ENCODE measurements at places on chromosomes 12 and 14.

GRCh38 chr14:87754520-87755223 lies 238.3 kb downstream of the GALC start:
- no peak for DNase-seq

DNA sequence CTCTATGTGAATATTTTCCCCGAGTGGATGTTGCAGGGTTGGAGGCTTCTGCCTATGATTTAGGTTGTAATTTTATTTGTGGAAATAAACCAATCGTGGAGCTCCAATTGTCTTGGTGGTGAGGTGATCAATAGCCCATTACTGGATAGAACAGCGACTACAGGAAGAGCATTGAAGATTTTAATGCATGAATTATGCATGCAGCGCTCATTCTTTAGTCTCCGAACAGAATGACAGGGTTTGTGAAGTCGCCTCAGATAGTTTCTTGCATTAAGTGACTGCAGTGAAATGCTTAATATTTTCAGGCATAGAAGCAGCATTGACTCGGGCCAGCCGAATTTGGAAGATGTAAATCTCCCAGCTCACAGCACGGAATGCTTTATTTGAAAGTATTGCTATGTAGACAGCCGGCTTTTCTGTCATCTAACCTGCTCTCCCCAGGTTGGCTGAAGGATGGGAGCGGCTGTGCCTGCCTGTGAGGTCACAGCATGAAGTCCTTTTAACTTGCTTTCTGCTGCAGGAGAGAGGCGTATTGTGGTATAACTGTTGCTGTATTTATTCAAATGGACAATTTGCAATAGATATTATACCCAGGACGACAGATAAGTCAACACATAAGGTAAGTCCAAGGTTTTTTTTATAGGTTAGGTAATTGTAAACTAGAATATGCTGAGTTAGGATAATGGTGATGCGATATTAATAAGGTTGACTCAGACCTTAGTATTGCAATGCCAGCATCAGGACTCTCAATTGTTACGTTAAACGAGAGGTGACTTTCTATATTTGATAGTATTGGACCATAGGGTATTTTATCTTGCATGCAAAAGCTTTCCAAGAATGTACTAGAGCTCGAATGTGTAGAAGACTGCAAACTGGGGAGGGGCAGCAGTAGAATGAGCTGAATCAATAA lies 135.7 kb downstream of the CNTN1 start:
- DNase-seq: no peak

DNA sequence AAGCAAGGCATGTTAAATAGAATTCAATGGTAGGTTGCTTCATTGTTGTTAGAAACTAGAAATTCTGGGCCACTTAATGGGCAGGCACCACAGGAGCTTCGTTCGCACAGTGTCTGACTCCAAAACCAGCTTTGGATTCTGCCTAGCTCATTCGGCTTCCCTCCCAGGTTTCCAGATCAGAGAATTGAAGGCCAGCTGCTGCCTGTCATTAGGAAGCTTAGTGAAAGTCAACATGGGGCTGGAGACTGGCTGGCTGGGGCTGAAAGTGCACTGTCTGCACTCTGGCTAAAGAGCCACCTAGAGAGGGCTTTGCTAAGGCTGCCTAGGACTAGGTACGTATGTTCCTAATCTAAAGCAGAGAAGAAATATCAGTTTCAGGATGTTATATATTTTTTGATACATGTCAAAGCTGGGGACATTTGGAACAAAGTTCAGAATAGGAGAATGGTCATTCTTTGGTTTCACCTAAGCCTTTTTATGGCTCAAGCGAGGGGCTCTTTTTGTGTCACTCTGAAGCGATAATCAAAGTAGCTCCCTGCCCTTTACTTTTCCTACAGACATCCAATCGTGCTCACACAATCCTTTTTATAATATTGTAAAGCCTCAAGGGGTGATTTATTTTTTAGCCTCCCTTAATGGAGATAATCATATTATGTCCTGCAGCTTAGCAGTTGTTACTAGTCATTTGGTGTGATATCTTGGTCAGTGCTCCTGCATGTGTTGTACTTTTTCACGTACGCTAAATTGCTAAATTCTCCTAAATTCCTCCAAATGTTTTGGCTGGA lies 238.5 kb upstream of the NAV3 start:
- DNase-seq: no peak

DNA sequence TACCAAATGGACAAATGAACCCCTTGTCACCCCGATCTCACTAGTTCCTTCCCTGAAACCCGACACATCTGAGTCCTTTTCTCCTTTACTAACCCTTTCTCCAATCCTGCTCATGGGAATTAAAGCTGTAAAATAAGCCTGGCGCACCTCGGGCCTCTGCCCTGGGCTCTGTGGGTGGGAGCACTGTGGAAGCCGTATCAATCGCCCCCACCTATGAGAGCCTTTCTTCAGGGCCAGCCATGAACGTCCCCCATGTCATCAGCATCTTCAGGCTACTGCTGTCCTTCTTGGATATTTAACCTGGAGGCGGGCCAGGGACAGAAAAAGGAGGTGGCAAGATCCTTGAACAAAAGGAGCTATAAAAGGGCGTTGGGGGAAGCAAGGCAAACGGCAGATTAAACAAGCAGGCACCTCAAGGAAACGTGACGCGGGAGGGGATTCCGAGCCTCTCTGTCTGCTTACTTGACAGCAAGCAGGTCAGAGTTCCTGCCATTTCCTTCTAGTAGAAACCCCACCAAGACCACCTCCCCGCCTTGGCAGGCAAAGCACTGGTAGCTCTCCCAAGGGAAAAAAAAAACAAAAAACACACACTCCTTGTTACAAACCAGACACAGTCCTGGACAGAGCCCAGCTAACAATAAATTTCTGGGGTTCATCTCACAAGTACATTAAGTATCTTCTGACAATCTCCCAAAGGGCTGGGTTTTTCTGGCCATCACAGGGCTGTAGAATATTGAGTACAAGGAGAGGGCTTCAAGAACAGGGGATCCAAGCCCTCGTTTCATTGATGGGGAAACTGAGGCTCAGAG lies 62.9 kb downstream of the DPF3 start:
- no peak for DNase-seq

DNA sequence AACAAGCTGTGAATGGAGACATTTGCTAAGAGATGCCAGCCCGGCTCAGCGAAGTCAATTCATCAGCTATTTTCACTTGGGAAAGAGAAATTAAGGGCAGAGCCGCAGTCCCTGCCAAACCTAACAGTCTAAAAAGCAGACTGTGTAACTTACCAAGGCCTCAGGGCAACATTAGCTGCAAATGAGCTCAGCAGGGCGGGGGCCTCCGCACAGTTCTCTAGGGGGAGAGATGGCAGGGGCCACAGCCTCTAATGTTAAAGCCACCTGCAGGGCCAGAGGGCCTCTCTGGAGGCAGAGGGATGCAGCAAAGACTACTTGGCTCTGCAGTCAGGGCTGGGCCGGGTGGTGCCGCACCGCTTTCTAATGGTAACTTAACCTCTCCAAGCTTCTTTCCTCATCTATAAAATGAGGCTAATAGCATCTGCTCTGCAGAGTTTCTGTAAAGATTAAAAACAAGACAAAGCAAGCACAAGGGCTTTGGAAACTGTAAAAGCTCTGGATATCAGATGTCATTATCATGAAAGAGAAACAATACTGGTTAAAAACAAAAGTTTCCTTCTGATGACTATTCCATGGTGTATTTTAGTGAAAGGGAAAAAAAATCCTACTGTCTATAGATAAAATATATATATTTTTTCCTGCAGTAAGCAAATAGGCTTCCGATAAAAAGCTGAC lies 13.4 kb upstream of the GPRC5A start:
- DNase-seq: no peak

- no peak for DNase-seq
These were observed 13.7 kb upstream of the WNK1 start for GRCh38 chr12:738712-739111.

DNA sequence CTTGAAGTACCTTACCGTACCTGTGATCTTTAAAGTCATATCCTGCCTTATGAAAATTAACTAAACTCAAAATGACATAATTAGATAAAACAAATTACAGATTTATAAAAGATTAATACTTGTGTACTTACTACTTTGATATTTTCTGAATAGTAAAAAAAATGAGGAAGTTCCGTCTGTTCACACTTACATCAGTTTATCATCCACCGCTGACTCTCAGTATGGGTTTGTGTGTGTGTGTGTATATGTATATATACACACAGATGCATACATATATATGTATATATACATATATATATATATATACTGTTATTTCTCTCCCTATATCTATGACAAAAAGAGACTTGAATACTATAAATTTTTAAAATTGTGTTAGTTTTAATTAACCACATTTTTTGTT lies 65.0 kb upstream of the MON2 start:
- DNase-seq: no peak

DNA sequence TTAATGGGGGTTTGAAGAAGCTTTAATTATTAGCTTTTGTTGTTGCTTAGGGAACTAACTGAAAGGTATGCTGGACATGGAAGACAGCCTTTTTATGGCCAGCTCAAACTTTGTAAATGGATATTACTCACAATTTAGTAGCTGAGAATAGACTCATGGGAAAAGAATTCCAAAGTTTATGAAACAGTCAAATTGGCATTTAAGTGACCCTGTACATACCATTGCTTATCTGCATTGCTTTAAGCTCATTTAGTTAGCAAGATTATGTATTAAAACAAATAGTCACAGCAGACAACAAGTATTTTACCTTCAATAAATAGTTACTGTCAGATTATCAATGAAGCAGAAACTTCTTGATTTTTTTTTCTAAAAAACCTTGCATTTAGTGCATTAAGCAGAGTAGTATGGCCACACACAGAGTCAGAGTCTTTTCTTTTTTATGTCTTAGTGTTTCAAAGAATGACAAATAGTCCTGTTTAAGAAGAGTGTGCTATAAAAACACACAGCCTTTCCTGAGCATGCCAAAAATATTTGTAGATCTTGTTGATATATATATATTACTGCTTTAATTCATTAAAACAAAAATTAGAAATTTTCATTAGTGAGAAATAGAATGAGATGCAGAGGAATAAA lies 102.2 kb downstream of the TTC6 start:
- DNase-seq: peak; percentile 80

GRCh38 chr12:2664721-2665577 lies 129.8 kb upstream of the FKBP4 start:
- DNase-seq: no peak

- DNase-seq: no peak
These were observed 15.0 kb downstream of the G2E3 start for GRCh38 chr14:30573966-30574365.

GRCh38 chr14:101254805-101255764 lies 306.2 kb upstream of the DIO3 start:
- DNase-seq: no peak

DNA sequence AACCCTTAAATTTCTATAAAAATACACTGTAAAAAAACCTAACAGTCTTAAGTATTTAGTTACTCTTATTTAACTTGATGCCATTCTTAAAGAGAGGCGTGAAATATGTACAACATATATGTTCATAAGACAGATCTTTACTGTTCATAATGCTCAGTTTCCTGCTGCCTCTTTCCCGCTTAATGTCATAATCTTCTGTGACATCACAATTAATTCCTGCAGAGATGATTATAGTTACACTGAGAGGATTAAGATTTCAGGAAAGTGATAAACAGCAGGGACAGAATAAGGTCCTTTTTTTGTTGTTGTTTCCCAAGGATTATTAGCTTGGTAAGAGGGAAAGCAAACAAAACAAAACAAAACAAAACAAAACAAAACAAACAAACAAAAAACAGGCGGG lies 801.4 kb downstream of the FLRT2 start:
- DNase-seq: no peak

DNA sequence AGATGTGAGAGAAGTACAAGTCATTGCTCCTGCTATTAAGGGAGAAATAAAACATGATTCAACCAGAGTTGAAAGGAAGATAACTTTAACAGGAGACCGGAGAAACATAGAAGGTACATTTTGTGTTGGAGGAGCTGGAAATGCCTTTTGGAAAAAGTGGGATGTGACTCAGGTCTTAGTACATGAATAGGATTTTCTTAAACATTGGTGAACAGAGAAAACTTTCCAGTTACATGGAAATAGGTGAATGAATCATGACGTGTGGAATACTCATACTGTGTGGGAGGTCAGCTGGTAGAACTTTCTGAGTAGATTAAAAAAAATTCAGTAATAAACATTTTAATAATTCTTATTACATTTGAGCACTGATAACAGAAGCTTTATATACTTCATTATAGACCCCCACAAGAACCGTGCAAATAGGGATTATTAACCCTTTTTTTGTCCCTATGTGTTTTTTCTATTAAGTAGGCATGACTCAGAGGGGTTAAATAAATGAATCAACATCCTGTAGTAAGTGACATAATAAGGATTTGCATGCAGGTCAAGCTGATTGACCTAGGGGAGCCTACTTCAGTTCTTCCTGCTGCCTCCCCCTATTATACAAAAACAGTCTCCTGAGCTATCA lies 710.5 kb downstream of the NOVA1 start:
- no peak for DNase-seq

DNA sequence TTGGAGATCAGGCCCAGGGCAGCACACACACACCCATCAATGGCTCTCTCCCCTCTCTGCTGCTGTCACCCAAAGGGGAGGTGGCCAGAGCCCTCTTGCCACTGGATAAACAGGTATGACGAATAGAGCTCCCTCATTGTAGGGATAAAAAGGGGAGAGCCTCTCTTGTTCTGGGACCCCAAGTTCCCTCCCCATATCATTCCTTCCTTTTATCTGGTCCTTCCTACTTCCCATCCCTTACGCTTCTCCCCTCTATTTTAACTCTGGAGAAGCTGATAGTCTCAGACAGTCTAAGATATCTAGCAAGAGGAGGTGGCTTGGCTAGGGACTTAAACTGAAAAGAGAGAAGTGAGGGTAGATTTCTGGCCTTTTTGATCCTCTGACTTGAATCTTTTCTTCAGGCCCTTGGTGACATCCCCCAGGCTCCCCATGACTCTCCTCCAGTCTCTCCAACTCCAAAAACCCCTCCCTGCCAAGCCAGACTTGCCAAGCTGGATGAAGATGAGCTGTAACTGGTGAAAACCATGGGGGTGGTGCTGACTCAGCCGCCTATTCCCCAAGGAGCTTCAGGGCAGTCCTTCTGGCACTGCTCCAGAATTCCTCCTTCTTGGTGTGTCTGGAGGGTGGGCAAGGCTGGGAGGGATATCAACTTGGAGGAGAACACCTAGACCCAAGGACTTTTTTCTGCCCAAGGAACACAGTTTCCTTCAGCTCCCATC lies 5.3 kb downstream of the ARHGEF25 start:
- peak; percentile 62 for DNase-seq
